M059J (cell line): ENCODE measurements at places on chromosomes 16 and 17. TPM values are rescaled to one million over a fixed set of nuclear protein-coding genes. Genes with fewer than 3 reads are reported as not detected.

- no peak for DNase-seq
These were observed 3.1 kb downstream of the CBLN1 start for GRCh38 chr16:49278567-49278827.

DNA sequence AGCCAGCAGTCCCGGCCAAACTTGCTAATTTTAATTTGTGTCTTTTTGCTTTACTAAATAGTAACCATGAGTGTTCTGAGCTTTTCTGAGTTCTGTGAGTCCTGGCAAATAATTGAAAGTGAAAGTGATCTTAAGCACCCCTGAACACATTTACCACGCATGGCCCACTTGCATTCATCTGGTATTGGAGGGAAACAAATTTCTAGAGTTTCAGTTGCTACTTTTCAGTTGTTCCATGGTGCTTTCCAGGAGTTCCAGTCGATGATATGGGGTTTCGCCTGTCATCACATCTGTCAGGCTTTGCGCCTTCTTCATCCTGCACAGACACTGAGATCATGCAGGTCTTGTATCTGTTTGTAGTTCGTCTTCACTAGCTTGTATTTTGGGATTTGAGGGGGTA, 44.1 kb downstream of the CRLF3 start:
- DNase-seq: no peak

The TBC1D3D gene
- total RNA-seq: 0.30 TPM in 1 of 2 replicates, not detected in the other

DNA sequence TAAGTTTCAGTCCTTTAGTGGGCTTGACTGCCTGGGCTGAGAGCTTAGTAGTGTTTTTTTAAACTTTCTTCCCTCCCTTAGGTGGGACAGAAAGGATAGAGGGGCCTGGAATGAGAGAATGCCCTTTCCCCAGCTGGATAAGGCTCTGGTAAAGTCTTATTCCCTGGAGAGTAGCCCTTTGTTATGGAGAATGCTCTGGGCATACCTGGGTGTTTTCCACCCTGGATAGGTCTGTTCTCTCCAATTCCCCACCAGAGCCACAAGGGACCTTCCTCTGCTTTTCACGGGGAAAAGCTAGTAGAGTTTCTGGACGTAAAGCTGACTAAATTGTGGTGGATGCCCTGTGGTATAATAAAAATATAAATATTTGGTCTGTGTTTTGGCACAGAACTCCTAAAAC, 164.1 kb downstream of the HS3ST4 start:
- no peak for DNase-seq

The PERCC1 gene
- not detected in 2 replicates for total RNA-seq

GRCh38 chr16:3459401-3460090, 16.1 kb downstream of the NAA60 start:
- DNase-seq: peak; percentile 37

GRCh38 chr16:23052221-23052620, 97.0 kb downstream of the USP31 start:
- no peak for DNase-seq

- no peak for DNase-seq
These were observed 97.4 kb upstream of the CACNG5 start for GRCh38 chr17:66737524-66737923.

DNA sequence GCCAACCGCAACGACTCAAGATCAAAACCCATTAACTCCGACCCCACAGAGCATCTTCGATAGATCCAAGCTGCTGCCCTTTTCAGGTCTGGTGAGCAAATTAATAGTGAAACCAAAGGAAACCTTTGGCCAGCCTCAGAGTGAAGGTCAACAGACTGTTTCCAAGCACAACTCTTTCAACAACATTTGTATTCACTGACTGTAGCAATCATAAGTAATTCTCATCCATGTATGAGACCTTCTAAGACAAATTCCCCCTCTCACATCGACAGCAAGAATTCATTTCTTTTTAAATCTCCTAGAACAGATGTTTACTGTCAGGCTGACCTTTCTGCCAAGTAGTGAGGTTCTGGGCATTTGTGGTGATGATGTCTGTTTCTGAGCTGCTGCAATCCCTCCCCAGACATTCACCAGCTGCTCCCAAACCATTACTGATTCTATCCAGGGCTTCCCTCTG, 64.2 kb downstream of the SLC39A11 start:
- no peak for DNase-seq

- DNase-seq: no peak
These were observed 13.7 kb upstream of the CD300E start for GRCh38 chr17:74637265-74637664.

GRCh38 chr16:87855852-87856715, 13.2 kb downstream of the SLC7A5 start:
- DNase-seq: peak; percentile 88

The EVI2B gene
- total RNA-seq: 1.5 and 2.4 TPM in 2 replicates

GRCh38 chr16:19843371-19843770, 41.3 kb downstream of the GPRC5B start:
- peak; percentile 55 for DNase-seq

- no peak for DNase-seq
These were observed 1.4 kb upstream of the PIPOX start for GRCh38 chr17:29041571-29041970.

DNA sequence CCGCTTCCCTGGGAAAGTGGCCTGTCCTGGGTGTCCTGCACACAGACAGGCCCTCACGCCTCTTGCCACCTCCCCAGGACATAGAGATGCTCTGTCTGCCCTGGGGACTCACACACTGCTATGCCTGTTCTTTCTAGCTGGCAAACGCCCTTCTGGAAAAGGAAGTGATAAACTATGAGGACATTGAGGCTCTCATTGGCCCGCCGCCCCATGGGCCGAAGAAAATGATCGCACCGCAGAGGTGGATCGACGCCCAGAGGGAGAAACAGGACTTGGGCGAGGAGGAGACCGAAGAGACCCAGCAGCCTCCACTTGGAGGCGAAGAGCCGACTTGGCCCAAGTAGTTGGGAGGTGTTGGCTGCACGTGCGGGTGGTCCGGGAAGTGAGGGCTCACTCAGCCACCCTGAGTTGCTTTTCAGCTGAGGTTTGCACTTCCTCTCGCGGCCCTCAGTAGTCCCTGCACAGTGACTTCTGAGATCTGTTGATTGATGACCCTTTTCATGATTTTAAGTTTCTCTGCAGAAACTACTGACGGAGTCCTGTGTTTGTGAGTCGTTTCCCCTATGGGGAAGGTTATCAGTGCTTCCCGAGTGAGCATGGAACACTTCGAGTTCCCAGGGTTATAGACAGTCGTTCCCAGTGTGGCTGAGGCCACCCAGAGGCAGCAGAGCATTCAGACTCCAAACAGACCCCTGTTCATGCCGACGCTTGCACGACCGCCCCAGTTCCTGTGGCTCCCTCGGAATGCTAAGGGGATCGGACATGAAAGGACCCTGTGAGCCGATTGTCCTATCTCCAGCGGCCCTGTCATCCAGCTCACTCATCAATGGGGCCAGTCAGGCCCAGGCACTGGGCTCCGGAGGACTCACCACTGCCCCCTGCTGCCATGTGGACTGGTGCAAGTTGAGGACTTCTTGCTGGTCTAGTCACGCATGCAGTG, 3.5 kb upstream of the RPL13 start:
- peak; percentile 54 for DNase-seq

- no peak for DNase-seq
These were observed 84.5 kb downstream of the SOX9 start for GRCh38 chr17:72205357-72205756.

DNA sequence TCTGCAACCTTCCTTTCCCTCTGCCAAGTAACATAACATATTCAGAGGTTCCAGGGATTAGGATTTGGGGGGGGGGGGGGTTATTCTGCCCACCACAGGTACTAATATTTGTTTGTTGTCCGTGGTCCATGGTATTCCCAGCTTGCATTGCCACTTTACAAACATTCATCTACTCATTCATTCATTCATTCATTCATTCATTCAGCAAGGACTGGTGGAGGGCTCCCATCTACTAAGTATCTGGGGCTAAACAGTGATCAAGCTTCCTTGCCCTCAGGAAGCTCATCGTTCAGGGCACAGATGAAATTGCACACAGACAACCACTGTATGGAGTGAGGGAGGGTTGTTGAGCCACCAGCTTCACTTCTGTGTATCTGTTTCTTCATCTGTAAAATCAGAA, 45.8 kb upstream of the NDRG4 start:
- no peak for DNase-seq

DNA sequence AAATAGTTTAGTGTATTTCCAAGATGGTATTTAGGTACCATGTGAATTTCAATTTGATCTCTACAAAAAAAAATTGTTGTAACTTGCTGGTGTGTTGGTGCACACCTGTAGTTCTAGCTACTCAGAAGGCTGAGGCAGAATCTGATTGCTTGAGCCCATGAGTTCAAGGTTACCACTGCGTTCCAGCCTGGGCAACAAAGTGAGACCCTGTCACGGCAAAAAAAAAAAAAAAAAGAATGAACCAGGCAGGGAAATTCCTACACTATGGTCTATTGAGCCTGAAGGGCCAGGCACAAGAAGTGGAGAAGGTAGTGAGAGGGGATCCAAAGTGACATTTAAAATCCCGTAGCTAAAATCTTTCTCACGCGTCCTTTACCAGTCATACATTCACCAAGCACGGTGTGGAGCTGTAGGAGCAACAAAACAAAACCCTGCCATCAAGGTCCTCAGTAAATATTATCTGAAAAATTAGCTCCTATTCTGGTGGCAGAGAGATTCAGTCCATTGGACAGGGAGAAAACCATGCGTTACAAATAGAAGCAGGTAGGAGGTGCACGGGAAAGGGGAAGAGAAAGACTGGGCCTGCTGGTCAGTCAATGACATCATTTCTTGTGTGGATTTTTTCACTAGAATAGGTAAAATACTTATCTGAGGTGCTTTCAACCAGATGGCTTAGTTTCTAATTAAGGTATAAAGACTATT, 27.3 kb downstream of the TXNDC11 start:
- DNase-seq: no peak

GRCh38 chr17:44384281-44384822, 5.1 kb downstream of the ITGA2B start:
- DNase-seq: no peak

The SLC47A2 gene
- not detected in 2 replicates for total RNA-seq

The UTS2R gene
- not detected in 2 replicates for total RNA-seq

The PALB2 gene
- 14.4 and 16.1 TPM in 2 replicates for total RNA-seq

The DPEP3 gene
- not detected in 2 replicates for total RNA-seq

GRCh38 chr17:36089888-36090836, at the start of gene CCL3:
Gene CCL3 (minus strand): TSS chr17:36090143. CDS start chr17:36090058, 85 bp downstream.
- DNase-seq: peak; percentile 25

- DNase-seq: no peak
These were observed 3.9 kb upstream of the HEXIM1 start for GRCh38 chr17:45144199-45145034.

DNA sequence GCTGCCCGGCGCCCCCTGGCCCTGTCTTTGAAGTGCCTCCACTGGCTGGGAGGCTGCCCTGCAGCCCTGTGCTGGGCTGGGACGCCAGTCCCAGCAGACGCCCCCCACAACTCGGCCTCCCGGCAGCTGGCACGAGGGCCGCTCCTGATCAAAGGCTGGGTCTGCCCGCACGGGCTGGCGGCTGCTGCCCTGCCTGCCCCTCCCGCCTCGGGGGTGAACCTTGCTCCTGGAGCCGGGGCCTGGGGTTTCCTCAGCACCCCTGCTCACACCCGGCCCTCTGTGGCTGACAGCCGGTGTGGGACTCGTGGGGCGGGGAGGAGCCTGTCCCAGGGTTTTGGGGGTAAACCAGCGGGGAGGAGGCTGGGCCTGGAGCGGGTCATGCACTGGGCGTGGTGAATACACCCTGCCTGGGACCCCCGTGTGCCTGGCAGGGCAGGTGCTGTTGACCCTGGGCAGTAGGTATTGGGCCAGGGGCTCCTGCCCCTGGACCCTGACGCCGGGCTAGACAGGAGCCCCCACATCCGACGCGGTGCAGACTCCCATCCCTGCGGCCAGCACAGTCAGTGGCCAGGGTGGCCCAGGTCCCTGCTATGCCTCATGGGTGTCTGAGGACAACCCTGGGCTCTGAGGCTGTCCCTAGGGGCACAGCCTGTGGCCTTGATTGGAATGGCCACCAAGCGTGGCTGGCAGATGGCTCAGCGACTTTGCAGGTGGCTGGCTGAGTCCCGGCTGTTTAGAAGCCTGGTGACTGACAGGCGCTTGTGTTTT, 21.7 kb downstream of the CENPX start:
- DNase-seq: no peak

The CMTM1 gene
- total RNA-seq: 2.1 and 3.8 TPM in 2 replicates

GRCh38 chr17:62723842-62724241, 84.3 kb downstream of the MARCHF10 start:
- no peak for DNase-seq

GRCh38 chr17:42103221-42103954, 5.1 kb upstream of the ZNF385C start:
- no peak for DNase-seq

The GJD3 gene
- total RNA-seq: not detected in 2 replicates

- peak; percentile 47 for DNase-seq
These were observed 597.4 kb upstream of the CDH5 start for GRCh38 chr16:65769055-65769465.

GRCh38 chr16:2777903-2778629, 986 bp upstream of the ELOB start:
- no peak for DNase-seq

The SOCS7 gene
- 3.9 and 9.7 TPM in 2 replicates for total RNA-seq
